ENCODE measurements at places on chromosomes 5 and 9. TPM values are rescaled to one million over a fixed set of nuclear protein-coding genes. Genes with fewer than 3 reads are reported as not detected.

- no peak for DNase-seq
Measured at GRCh38 chr9:107592424-107592823, 102.9 kb upstream of the KLF4 start.

DNA sequence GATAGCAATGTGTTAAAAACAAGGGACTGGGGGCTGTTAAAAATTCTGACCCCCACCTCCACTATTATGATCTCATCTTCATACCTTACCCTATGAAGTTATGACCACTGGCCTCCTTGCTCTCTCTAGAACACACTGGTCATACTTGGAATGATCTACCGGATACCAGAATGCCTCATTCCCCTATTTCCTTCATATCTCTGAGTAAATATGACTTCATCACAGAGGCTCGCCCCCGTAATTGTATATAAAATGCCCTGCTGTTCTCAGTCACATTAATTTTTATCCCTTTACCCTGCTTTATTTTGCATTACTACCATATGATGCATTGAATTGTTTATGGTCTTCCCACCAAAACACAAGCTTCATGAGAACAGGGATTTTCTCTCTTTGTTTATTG, 29.2 kb downstream of the IZUMO3 start:
- DNase-seq = peak; percentile 11

ZBTB34 gene
- 7.3 TPM for total RNA-seq

NFX1 gene
- 27.5 TPM for total RNA-seq

- no peak for DNase-seq
Measured at GRCh38 chr9:72210522-72210921, 61.3 kb downstream of the GDA start.

GRCh38 chr5:77329664-77330430, 119.4 kb downstream of the PDE8B start:
- no peak for DNase-seq

CTNND2 gene
- total RNA-seq = 1.9 TPM

SERF1A gene
- 5.2 TPM for total RNA-seq

DNA sequence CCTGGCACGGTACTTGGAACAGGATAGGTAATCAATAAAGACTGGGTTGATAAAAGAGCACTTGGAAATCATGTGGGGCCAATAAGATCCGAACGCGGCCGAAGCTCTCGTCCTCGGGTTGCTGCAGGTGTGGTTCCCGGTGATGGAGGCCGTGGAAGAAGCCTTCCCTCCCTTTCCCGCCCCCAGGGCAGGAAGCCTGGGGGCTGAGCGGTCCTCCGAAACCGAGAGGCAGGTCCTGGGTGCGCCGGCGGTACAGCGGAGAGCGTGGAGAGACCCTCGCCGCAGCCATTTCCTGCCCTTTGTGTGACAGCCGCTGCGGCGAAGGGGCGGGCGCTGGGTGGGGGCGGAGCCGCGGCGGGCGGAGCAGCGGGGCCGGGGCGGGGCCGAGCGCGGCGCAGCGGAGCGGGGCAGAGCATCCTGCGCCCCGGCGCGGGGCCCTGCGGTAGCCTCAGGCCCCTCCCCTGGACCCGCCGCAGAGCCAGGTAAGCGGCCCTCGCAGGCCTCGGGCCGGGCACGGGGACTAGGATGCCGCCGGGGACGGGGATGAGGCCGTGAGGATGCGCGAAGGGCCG, at the start of gene CYFIP2:
Gene CYFIP2 (plus strand): TSS at position 410 of the 572 bp plus-strand sequence. CDS start 19,239 bp downstream, outside the sequence.
- DNase-seq = no peak

GRCh38 chr5:92704590-92704989, 876.4 kb downstream of the NR2F1-AS1 start:
- no peak for DNase-seq

CBY3 gene
- total RNA-seq = not detected

GRCh38 chr9:107242073-107243030, 40.7 kb upstream of the RAD23B start:
- DNase-seq = peak; percentile 29

NMUR2 gene
- total RNA-seq = not detected

DNA sequence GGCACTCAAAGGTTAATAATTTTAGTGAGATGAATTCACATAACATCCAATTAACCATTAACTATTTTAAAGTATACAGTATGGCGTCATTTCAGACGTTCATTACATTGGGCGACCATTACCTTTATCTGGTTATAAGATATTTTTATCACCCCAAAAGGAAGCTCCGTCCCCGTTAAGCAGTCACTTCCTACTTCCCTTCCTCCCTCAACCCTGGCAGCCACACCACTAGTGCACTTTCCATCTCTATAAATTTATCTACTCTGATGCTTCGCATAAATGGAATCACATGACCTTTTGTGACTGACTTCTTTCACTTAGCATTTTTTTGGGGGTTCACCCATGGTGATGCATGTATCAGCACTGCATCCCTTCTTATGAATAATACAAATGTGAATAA, 168.3 kb upstream of the PUM3 start:
- DNase-seq = no peak

VLDLR gene
- total RNA-seq = 41.3 TPM

DNA sequence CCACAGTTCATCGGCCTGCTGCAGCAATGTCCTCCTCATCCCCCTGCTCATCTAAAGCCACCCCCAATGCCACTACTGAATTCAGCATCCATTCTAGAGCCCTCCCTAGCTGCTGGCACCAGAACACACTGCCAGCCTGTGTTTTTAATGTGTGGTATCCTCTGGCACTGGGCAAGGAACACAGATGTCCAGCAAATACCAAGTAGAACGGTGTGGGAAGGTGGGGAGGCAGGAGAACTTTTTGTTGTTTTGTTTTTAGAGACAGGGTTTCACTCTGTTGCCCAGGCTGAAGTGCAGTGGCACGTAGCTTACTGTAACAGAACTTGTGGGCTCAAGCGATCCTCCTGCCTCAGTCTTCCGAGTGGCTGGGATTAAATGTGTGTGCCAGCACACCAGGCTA, 4.7 kb downstream of the HDHD3 start:
- DNase-seq = no peak

OR1Q1 gene
- total RNA-seq = 0.81 TPM

DNA sequence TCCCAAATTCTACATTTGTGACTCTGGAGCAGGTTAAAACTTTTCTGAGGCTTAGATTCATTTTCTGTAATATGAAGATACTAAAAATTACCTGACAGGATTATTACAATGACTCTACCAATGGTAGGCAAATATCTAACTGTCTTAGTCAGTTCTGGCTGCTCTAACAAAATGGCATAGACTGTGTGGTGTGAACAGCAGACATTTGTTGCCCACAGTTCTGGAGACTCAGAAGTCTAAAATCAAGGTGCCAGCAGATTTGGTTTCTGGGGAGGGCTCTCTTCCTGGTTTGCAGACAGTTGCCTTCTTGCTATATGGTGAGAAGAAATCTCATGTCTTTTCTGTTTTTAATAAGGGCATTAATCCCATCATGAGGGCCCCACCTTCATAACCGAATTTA, 245.1 kb downstream of the MAST4 start:
- no peak for DNase-seq

CD72 gene
- total RNA-seq = 1.9 TPM

DNA sequence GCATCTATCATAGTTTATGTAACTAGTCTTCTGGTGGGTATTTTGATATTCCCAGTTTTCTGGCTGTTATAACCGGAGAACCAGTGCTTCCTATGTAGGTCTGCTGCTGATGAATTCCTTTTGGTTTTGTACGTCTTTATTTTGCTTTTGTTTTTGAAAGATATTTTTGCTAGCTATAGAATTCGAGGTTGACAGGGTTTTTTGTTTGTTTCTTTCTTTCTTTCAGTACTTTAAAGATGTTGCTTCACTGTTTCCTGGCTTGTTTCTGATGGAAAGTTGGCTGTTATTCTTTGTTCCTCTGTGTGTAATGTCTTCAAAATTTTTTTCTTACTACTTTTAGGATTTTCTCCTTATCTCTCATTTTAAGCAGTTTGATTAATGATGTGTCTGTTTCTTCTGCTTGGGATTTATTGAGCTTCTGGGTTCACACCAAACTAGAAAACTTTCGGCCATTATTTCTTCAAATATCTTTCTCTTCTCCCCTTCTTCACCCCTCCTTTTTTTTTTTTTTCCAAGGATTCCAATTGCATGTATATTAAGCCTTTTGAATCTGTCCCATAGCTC, 27.5 kb downstream of the ZNF618 start:
- DNase-seq = peak; percentile 56

DNA sequence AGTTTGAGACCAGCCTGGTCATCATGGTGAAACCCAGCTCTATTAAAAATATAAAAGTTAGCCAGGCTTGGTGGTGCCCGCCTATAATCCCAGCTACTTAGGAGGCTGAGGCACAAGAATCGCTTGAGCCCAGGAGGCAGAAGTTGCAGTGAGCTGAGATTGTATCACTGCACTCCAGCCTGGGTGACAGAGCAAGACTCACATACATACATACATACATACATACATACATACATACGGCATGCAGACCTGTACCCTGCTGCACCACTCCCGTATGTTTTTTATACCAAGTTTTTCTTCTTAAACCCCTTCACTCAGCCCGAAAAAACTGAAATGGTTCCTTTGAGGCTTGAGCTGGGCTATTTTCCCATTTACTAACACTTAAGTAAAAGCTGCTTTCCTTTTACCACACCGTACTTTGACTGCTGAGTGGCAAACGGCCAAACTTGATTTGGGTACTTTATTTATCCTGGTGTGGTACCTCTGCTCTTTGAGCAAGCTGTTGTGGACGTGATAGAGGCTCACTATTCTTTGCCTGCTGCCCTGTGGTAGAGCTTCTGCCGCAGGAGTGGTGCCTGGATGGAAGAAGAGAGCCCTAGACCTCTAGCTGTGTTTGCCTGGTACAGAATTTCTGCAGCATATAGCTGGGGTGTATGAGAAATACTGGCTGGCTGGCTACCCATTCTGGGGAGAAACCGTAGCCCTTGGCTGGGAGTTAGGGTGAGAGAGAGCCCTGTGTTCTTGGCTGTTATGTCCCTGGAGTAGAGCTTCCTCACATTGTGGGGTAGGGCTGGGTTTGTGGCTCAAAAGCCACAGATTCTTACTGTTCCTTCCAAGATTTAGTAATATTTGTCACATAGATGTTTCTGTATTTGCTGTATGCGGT, 19.4 kb downstream of the IPO11 start:
- DNase-seq = peak; percentile 49

ANKRD34B gene
- total RNA-seq = not detected

PCDHGB2 gene
- 5.7 TPM for total RNA-seq

GRCh38 chr9:137825324-137825989, 52.1 kb upstream of the CACNA1B start:
- no peak for DNase-seq

GRCh38 chr5:16542236-16542635, 74.6 kb downstream of the RETREG1 start:
- DNase-seq = no peak

FOXI1 gene
- total RNA-seq = not detected

- no peak for DNase-seq
Measured at GRCh38 chr5:56638061-56638621, 177.2 kb upstream of the MAP3K1 start.

ANGPTL2 gene
- 47.5 TPM for total RNA-seq

- no peak for DNase-seq
Measured at GRCh38 chr9:132991351-132992300, 13.1 kb downstream of the GFI1B start.

- no peak for DNase-seq
Measured at GRCh38 chr5:44845777-44846176, 37.0 kb downstream of the MRPS30 start.

MZB1 gene
- 0.18 TPM for total RNA-seq

C9orf50 gene
- not detected for total RNA-seq

TMEM245 gene
- total RNA-seq = 88.9 TPM

DNA sequence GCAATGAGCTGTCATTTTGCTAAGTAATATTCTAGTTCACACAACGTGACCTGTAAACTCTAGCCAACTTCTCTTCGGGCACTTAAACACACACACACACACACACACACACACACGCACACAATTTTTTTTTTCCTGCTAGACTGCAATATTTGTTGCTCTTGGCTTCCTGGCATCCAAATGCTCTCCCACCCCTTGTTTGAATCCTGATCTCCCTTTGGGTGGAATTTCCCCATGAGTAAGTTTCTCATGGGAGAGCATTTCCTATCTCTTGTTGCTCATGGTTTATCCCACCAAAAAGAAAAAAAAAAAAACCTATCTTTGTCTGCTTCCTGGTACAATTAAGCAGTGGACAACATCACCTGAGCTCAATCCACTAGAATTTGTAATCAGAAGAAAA, 54.7 kb upstream of the TSLP start:
- peak; percentile 90 for DNase-seq

DNA sequence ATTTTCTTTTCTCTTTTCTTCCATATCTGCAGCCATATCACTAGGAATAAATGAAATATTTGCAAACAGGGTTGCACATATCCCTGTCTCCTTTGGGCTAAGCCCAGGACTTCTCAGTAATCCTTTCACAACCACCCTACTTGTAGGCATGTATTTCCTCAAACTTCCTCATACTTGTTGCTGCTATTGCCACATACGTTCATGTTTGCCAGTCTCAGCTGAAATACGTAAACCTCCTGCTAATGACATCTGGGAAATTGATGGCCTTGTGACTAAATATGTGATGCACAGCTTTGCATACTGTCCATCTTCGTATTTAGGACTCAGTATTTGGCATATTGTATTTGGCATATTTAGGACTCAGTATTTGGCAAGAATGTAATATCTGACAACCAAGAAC, 224.6 kb downstream of the PLK2 start:
- peak; percentile 84 for DNase-seq

- DNase-seq = no peak
Measured at GRCh38 chr9:133120501-133121197, 391 bp downstream of the RALGDS start.

TICAM2 gene
- 9.1 TPM for total RNA-seq

- DNase-seq = no peak
Measured at GRCh38 chr9:134313470-134313869, 12.8 kb upstream of the RXRA start.

- DNase-seq = no peak
Measured at GRCh38 chr9:114908104-114908622, 22.2 kb downstream of the TNFSF8 start.

DNA sequence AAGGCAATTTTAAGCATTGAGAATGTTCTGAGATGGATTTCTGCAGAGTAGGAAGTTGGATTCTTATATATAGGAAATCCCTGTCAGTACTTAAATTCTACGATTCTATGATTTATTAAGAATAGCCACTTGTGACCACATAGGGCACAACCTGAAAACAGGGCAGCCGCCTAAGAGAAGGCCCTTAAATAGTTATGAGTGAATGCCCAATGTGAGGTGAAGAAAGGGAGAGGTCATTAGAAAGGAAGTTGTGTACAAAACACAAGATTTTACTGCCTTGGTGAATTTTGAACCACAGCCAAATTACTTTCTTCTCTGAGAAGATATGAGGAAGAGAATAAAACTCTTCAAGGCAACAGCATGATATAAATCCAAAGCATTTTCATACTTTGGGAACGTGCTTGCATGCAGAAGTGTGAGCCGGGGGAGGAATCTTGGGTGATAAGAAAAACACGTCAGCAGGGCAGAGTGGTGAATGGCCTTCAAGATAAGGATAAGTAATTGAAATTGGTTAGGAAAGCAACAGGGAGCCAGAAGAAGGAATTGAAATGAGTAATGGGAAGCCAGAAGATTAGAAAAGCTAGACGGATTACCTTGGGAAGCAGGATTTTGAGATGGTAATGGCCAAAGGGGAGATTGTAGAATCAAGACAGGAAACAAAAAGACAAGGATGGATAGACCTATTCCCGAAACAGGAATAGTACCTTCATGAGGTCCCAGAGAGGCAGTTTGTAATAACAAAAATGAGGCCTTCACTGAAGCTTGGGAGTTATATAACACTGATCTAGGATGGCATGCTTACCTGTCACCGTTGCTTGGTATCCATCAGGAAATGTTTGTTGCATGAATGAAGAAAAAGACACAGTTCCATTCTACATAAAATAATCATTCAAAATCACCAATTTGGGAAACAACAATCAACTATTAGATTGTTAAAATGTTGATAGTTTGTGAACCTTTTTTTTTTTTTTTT, 244.3 kb downstream of the PDE4D start:
- peak; percentile 70 for DNase-seq

GRCh38 chr5:180494510-180495181, 467 bp downstream of the CNOT6 start:
- DNase-seq = peak; percentile 29
